ENCODE measurements at places on chromosomes 7 and 10.

DNA sequence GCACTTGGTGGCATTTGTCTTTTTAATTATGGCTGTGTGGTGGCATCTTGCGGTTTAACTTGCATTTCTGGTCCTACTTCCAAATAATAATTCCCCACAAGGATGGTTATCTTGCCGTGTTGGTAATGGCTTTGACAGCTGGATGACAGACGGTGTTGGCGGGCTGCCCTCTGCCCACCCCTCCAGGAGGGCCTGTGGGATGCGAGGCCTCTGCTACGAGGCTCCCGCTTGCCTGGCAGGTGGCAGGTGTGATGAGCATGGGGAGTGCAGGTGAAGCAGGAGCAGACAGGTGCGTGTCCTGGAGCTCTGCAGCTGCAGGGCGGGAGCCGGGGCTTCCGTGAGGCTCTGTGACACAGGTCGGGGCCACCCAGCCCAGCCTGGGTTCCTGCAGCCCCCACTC is 11.8 kb downstream of the INPP5A start:
- no peak for DNase-seq

- DNase-seq = peak; percentile 25
Observed at GRCh38 chr10:73262105-73262730, 9.8 kb upstream of the MRPS16 start.

GRCh38 chr10:112558476-112559142 is 111.6 kb downstream of the VTI1A start:
- DNase-seq = no peak

- DNase-seq = no peak
Observed at GRCh38 chr10:18968159-18968558, 80.4 kb upstream of the MALRD1 start.

DNA sequence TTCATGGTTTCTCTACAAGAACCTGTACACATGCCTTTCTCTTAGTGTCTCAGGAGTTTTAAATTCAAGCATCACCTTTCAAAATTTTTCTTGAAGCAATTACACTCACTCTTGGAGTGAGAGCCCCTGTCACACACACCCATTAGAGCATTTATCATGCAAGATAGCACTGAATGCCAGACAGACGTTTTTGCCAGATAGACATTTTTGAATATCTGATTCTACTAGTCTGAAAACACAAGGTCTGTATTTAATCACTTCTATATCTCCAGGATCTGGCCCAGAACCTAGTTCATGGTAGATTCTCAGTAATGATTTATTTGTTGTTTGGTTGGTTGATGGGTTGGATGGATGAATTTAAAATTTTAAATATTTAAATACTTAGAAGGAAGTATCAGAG is 60.9 kb upstream of the PDE1C start:
- no peak for DNase-seq

- no peak for DNase-seq
Observed at GRCh38 chr10:100143756-100144155, 42.1 kb downstream of the ERLIN1 start.

- DNase-seq = no peak
Observed at GRCh38 chr10:79448732-79449049, 3.3 kb upstream of the ZCCHC24 start.

DNA sequence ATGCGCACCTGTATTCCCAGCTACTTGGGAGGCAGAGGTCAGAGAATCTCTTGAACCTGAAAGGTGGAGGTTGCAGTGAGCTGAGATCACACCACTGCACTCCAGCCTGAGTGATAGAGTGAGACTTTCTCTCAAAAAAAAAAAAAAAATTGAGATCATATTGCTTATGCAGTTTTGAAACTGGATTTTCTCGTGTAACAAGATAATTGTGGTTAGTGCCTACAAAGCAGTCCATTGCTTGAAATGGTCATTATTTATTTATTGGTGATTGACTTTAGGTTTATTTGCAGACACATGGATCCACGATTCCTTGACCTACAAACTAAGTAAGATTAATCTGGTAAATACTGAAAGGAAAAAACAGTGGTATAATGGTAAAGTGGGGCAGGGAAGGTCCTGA is 149.8 kb downstream of the TAX1BP1 start:
- no peak for DNase-seq

- DNase-seq = no peak
Observed at GRCh38 chr7:24703296-24703695, 54.0 kb downstream of the GSDME start.

- DNase-seq = no peak
Observed at GRCh38 chr10:73768881-73769280, 13.0 kb upstream of the CHCHD1 start.

- no peak for DNase-seq
Observed at GRCh38 chr7:5627745-5628547, 153.5 kb downstream of the RNF216 start.

DNA sequence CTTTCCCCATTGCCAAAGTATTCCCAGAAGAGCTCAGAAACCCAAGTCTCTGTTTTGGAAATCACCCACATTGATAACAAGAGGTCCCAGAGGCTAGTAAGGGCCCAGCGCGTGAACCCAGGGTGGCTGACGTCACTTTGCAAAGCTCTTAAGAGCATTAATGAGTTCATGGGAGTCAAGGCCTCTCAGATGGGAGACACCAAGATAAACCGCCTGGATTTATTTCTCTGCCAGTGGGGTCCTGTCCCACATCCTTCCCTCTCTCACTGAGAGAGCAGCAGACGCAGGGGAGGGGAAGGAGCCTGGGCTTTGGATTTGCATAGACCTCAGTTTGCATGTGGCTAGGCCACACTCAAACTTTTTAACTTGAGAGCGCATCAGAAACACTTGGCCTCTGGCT is 184.8 kb upstream of the PDE1C start:
- DNase-seq = no peak

DNA sequence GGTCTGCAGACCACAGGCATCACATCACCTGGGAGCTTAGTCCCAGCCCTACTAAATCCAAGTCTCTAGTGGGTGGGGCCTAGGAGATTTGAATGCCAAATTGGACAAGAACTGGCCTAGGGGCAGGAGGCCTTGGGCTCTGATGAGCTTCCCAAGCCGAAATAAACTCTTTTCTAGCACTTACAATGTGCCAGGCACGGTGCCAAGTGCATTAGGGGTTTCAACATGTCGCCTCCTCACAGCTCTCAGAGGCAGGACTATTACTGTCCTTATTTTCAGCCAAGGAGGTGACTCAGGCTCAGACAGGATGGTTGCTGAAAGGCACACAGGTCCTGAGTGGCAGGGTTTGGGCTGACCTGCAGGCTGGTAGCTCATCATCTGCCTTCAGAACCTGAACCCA is 9.2 kb upstream of the CPA1 start:
- no peak for DNase-seq

DNA sequence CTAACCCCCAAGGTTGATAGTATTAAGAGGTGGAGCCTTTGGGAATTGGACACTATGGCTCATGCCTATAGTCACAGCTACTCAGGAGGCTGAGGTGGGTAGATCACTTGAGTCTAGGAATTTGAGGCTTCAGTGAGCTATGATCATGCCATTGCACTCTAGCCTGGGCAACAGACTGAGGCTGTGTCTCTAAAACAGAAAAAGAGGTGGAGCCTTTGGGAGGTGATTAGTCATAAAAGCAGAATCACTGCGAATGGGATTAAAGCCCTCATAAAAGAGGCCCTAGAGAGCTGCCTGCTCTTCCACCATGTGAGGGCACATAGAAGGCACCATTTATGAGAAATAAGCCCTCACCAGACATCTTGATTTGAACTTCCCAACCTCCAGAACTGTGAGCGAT is 81.9 kb downstream of the SKAP2 start:
- no peak for DNase-seq

GRCh38 chr7:128921866-128922440 is 11.4 kb upstream of the KCP start:
- DNase-seq = no peak

DNA sequence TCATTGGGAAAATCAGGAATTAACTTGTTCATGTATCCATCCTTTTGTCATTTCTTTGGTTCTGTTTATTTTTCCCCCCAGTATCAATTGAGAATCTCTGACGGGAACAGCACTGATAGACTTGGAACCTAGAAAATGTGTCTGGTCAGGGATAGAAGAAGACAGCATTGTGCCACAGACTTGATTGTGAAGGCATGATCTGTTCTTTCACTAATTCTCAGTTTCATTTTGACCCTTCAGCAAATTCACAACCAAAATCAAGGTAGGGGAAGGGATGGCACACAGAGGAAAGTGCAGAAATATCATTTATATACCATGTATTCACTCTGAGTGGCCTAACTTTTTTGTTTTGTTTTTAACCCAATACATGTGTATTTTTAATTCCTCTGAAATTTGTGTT is 106.8 kb downstream of the WNT2 start:
- no peak for DNase-seq

DNA sequence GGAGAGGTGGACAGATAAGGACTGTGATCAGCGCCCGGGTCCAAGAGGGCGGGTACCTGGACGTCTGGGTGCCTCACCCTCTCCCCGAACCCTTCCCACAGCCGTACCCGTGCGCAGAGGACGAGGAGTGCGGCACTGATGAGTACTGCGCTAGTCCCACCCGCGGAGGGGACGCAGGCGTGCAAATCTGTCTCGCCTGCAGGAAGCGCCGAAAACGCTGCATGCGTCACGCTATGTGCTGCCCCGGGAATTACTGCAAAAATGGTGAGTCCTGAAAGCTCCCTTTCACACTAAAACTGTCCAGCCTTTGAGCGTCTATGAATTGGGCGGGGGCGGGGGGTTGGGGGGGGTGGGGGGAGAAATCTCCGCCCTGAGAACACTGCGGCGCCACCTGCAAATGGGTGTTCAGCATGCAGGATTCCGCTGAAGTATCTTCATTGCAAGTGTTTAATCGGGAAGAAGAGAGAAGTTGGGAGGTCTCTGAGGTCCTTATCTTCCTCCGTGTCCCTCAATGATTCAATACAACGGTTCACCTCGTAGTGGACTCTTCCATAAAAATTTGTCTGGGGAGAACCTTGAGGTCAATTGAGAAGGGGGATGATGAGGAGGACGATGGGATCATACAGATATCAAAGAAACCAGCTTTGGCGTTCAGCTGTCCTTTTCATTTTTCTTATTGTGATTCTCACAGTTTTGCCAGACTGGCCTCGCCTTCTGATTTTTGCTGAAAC is 906 bp downstream of the DKK1 start:
- no peak for DNase-seq

- no peak for DNase-seq
Observed at GRCh38 chr7:103893350-103893749, 96.1 kb downstream of the RELN start.

GRCh38 chr10:132187430-132188138 is 836 bp downstream of the DPYSL4 start:
- no peak for DNase-seq

GRCh38 chr7:70457482-70457881 is 674.5 kb upstream of the GALNT17 start:
- DNase-seq = no peak

DNA sequence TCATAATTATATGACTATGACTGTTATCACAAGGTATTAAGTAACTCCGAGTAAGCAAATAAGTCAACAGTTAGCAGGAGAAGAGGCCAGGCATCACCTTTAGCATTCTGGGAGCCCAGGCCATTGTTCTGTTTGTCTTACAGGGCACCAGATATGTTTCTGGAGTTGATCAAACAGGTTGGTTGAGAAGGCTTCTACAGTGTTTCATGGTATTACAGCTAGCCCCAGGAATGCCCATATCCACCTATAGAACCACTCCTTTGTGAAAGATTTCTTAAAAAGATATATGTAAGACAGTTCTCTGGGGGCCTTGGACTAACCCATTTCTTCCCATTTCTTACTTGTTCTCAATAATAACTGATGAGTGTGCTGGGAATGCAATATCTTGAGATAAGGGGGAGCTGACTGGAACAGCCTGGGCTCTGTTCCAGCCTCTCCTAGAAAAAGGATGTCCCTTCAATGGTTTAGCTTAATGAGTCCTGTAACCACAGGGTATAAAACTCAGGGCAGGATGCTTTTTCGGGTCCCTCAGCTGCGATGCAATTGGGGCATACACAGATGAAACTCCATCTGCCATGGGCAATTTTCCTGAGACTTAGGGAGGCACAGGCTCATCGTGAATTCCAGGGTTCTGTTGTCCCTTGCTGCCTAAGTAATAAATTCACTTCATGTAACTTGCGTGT is 286.4 kb downstream of the BAMBI start:
- no peak for DNase-seq

GRCh38 chr7:21771266-21771665 is 174.4 kb downstream of the CDCA7L start:
- DNase-seq = no peak

- DNase-seq = no peak
Observed at GRCh38 chr10:24428410-24428782, 219.5 kb downstream of the KIAA1217 start.

GRCh38 chr10:101856626-101857025 is 13.0 kb upstream of the KCNIP2 start:
- no peak for DNase-seq

DNA sequence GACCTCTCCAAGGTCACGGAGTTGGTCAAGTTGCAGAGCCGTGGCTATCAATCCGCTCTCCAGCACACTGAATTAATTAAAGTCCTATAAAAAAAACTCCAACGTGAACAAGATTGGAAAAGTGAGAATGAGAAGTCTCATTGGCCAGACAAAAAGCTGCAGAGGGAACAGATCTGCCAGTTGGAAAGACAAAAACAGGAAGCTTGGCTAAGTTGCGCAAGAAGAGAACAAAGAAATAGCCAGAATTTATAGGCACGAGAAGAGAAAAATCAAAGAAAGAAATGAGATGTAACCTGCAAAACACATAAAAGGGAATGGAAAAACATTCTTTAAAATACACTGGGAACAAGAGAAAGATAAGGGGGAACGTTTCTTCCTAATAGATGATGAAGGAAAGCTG is 45.7 kb upstream of the CRTAC1 start:
- no peak for DNase-seq

GRCh38 chr10:24553051-24553612 is 170.6 kb downstream of the ARHGAP21 start:
- no peak for DNase-seq

DNA sequence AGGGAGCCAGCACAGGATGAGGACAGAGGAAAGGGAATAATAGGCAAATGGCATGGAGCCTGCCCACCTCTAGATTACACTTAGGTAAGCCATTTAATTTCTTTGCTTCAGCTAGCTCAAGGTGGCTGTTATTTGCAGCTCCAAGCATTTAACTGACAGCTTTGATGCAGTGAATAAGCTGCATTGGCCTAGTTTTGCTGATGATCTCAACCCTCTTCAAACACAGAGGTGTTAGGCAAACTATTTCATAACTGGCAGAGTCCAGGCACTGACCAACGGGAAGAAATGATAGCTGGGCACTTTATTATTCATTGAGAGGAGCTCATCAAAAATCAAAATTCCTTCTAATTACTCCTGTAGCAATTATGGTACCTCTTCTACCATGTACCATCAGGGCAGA is 317.4 kb downstream of the BMPER start:
- DNase-seq = no peak

Measured in GF-D8 (cell line).